Stomach (tissue), 19 donors: ENCODE measurements at places on chromosomes 2 and 18. TPM values are rescaled to one million over a fixed set of nuclear protein-coding genes. Genes with fewer than 3 reads are reported as not detected.

GRCh38 chr2:65576861-65577601 is 144.6 kb upstream of the SPRED2 start:
- no peak for DNase-seq

- DNase-seq: no peak
Observed at GRCh38 chr2:39171621-39172020, 50.8 kb upstream of the SOS1 start.

- no peak for DNase-seq
Observed at GRCh38 chr2:222000326-222000725, 298.5 kb downstream of the PAX3 start.

GRCh38 chr2:240439698-240440151 is 4.3 kb downstream of the GPC1 start:
- DNase-seq: no peak

DNA sequence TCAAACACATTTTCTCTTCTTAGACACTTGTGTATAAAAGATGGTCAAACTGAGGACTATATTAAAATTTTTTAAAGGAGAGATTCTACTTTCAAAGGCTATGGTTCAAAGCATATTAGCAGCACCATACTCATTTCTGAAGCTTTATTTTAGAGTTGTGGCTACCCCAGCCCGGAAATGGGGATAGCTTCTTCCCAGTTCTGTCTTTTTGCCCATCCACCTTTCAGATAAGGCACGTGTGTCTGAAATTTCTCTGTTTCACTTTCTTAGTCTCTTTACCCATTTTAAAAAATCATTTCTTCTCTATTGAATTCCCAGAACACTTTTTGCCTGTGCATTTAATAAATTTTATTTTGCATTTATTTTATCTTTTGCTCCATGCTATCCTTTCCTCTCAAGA is 431.5 kb downstream of the RNF144A start:
- no peak for DNase-seq

DARS1 gene
- 129 TPM for total RNA-seq

TXNDC2 gene
- not detected for total RNA-seq

TYW5 gene
- 4.5 TPM for total RNA-seq
